RWPE2 (cell line): ENCODE measurements at places on chromosomes 4 and X.

DNA sequence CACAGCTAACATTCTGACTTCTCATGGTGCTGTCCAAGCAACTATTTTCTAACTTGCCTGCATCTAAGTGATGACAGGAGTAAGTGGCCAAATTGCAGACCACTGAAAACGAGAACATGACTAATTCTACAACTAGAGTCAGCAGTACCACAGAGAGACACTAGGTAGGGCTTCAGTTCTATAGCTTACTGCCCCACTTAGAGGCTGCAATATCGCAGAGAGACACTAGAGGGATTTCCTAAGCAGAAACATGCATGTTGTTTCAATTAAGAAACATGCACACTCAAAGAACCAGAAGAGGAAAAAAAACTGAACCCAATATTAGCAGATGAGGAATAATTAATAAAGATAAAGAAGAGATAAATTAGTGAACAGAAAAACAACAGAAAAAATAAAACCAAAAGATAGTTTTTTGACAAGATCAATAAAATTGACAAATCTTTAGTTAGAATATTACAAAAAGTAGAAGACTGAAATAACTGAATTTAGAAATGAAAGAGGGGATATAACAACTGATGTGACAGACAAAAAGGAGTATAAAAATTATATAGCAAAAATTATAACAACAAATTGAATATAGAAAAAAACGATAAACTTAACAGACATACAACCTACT, 100.8 kb downstream of the SPIN4 start:
- DNase-seq, result no peak

GRCh38 chr4:158787709-158788475, 19.1 kb downstream of the FNIP2 start:
- no peak for DNase-seq

DNA sequence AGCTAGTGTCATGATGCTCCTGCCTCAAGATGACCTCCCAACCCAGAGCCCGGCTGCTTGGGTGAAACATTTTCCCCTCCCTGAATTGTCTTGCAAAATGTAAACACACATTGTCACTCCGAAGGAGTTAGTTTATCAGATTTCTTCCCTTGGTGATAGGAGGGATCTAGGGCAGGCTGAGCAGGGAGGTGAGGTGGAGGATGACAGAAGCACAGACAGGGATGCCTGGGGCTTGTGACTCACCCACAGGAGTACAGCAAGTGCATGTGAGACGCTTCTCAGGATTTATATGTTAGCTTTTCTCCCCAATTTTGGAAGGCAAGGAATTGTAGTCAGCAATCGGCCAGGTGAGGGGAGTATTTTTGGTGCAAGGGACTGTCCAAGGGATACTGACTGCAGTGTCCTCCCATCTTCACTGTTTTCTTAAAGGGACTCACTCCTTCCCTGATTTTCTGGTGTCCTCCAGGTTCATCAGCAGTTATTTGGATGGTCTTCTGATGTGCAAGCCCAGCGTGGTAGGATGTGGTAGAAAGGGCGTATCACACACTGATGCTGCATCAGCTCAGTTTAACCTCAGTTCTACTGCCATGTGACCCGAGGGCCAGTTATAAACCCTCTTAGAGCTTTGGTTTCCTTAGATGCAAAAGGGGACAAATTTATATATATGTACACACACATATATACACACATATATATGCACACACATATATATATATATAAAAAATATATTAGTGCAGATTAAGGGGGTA, 46.2 kb upstream of the IGFBP7 start:
- DNase-seq, result no peak

DNA sequence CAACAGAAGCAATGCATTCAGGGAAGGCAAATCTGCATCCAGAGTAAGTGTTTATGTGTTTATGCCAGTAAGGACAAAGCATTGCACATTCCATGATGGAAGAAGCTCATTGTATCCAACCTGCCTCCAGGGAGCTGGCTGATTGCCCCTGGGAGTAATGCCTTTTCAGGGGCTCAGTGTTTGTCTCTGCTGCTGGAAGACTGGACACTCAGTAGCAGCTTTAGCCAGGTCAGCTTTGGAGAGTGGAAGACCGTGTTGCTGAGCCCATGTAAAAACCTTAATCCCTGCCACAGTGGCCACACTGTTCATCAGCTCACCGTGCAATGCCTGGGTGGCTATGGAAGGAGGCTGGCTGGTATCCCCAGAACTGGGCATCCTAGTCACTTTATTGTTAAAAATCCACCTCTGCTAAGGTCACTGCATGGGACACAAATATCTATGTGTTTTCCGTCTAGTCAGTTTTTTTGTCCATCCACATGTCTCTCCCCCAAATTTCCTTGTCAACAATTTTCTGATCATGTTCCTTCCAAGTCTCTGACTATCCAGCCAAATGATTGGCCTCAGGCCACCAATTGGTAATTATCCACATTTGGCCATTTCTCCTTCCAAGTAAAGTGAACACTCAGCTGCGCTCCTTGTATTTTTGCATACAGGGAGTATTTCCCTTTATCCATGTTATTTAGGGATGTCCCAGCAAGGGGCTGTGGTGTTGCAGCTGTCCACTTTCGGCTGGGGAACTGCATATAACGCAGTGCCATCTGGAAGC, 2044.5 kb upstream of the AGA start:
- DNase-seq, result no peak

DNA sequence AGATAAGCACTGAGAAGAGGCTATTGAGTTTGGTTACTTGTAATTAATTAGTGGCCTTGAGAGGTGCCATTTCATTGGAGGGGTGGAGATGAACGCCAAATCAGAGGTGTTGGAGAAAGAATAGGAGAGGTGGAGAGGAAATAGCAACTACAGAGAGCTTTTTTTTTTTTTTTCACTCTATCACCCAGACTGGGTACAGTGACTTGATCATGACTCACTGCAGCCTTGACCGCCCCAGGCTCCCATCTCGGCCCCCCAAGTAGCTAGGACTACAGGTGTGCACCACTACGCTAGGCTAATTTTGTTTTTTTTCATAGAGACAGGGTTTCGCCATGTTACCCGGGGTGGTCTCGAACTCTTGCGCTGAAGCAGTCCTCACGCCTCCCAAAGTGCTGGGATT, 5.2 kb downstream of the NHS start:
- DNase-seq, result no peak
